ENCODE measurements at places on chromosomes 5 and 9. TPM values are rescaled to one million over a fixed set of nuclear protein-coding genes. Genes with fewer than 3 reads are reported as not detected.

DNA sequence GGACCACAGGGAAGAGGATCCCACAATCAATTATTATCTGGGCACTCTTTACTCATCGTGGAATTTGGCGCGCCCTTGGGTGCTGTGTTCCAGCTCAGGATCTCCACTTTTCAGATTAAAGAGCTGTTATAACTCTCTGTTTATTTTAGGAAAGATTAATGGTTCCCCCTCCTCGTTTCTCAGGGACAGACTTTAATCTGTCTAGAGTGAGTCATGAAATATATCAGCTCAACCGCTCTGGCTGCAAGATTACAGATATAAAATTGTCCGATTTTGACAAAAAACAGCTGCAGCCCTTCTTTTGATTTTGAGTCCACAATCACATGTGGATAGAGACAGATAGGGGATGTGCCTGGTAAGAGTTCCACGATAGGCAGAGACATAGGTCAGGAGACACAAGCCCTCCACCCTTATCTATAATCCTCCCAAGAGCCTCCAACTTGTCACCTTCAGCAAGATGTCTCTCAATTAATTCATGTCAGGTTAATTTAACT, 77.6 kb upstream of the ANKRD55 start:
- DNase-seq: no peak

Gene IFNB1
- polyA plus RNA-seq: not detected

GRCh38 chr9:9229269-9229668, 1383.5 kb downstream of the PTPRD start:
- DNase-seq: no peak

GRCh38 chr5:15513431-15513830, 13.5 kb downstream of the FBXL7 start:
- peak; percentile 38 for DNase-seq

- no peak for DNase-seq
Measured at GRCh38 chr9:303502-303901, 88.8 kb downstream of the DOCK8 start.

Gene NSD1
- polyA plus RNA-seq: 62.9 TPM

GRCh38 chr9:36149197-36149596, 12.7 kb downstream of the GLIPR2 start:
- DNase-seq: no peak

Gene WNK2
- polyA plus RNA-seq: 38.9 TPM
